NCI-H2171 treated with DMSO at 0.1 percent for 48 hours (cell line): ENCODE measurements at places on chromosomes 3 and 15.
A peak's percentile ranks its signal among the peaks of the same experiment; 100 is the strongest.

DNA sequence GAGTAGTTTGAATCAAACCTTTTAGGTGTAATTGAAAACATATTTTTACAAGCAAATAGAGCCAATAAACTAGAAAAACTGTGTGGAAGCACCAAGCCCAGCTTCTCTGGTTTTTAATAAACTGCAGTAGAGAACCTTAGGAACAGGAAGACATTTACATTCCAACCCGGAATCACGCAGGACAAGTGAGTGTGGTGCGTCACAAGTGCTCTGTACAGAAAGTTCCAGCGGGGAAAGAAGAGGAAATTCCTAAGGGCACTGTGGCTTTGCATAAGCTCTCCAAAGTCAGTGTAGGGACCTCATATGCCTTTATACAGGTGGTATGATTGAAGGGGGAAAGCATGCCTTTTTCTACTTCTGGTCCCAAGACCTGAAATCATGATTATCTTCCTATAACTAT lies 21.6 kb downstream of the COL8A1 start:
- DNase-seq = no peak

DNA sequence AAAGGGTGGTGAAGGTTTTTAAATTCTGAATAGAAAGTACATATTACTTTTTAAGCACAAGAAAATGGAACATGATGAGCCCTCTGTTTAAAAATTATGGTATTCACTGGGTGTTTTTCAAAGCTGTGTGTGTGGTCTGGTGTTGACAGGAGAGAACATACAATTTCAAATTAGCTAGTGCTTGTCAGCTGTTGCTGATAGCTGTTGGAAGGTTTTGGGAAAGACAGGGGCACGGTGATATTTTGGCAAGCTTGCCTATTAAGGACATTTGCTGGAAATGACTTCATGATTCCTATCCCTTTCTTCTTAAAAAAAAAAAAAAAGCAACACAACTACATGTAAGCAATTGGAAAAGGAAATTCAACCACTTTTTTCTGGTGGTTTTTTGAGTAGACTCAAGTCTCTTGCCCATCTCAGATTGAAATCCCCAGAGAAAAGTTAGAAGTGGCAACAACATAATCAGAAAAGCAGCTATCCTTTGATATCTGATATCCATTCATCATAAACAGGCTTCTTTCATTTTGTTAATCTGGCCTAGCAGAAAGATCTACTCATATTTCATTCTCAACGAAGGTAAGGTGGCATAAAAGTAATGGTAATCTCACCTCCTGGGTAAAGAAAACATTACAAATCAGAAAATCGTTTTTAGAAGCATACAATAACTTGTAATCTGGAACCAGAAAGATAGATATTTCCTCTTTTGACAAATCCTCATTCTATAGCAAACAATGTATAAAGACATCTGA lies 130.0 kb downstream of the RBMS3 start:
- peak; percentile 88 for DNase-seq

GRCh38 chr3:11351451-11351850 lies 79.3 kb downstream of the ATG7 start:
- DNase-seq = no peak

GRCh38 chr3:69445498-69445897 lies 59.6 kb upstream of the FRMD4B start:
- DNase-seq = no peak

DNA sequence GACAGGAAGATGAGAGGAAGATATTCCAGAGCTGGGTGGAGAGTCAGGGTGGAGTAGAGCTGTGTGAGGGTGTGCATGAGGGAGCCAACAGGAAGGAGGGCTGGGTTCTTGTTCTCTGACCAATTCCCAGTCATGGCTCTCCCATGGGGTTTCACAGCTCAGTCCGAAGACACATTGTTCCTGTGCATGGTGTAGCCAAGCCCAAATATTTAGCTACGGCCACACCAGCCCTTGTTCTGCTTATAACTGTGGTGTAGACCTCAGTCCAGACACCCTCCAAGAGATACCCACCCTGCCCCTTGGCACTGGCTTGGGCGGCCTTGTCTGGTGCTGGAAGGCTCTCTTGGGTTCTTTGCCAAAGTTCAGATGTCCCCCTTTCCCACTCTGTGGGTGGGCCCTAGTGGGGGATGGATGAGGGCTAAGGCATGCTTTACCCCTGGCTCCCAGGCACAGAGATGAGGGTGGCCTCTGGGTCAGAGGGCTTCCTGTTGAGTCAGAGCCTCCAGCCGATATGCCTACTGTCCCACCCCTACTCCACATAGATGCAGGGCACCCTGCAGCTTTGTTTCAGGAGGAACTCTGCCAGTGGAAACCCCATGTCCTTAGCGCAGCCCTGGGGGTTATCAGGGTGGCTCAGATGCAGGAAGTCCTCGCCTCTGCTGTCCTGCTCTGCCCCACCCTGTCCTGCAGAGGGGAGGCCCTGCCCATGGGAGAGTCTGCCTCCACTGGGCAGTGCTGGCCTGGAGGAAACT lies 271.2 kb upstream of the CTDSPL start:
- no peak for DNase-seq

GRCh38 chr3:127844326-127844942 lies 22.1 kb upstream of the MGLL start:
- no peak for DNase-seq

DNA sequence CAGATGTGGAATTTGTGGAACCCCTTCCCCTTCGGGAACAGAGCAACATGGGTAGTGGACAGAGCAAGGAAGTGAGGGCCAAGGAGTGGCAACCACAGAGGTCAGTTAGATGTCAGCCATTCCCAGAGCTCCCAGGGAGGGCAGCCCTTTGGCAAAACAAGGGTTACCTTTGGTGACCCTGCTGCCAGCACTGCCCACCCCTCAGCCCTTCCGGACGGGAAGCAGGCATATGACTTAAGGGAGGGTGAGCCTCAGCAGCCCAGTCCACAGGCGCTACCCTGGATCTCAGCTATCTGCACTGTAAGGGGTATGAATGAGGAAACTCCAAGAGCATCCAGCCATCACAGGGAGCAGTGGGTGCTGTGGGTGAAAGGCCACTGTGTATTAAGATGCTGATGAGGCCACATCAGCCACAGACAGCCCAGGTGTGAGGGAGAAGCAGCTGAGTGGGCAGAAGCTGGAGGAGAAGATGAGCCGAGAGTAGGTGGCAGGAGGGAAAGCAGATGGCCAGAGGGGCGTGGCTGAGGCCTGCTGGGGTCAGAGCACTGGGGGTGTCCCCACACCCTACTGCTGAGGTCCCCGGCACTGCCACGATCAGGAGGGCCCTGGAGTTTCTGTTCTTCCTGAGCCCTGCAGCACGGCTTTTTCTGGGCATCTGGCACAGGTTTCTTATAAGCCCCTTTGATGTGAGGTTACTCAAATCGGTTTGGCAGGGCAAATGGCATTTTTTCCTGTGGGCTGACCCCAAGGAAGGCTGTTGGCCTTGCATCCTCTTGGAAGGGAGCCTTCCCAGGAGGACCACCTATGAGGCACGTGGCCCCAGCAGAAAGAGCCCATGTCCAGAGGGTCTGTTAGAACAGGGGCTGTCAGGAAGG lies 6.2 kb downstream of the PLA2G4D start:
- no peak for DNase-seq

GRCh38 chr3:77871436-77871835 lies 831.5 kb downstream of the ROBO2 start:
- DNase-seq = no peak

DNA sequence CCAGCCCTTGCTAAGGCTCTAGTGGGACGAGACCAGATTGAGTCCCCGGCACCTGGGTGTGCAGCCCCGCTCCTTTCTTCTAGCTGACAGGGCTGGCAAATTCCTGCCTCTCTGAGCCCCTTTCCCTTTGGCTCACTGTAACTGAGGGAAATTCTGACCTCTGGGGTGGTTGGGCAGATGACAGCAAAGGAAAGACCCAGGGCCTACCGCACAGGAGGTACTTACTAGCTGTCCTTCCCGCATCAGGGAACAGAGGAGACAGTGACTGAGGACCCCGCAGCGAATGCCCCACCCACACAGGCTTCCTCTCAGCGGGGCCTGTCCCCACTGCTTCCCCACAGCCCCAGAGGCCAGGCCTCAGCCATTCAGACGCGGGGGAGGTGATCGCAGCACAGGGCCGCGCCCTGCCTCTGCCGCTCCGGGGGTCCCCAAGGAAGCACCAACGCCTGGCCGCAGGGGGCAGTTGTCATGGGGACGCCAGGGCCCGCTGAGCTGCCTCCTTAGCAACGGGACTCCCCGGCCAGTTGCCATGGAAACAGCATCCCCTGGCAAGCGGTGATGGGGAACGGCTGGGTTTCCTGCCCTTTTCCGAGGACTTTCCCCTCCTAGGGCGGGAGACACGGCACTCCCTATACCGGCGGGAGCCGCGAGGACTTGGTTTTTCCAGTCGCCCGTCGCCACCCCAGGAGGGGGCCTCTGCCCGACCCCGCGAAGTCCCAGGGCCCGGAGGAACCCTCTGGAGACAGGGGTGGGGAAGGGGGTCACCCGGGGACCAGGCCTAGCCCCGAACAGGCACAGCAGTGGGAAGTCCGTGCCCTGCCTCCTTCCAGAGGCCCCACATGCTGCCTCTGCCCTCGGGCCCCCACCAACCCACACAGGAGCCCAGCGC lies 50.1 kb downstream of the HCN4 start:
- no peak for DNase-seq

DNA sequence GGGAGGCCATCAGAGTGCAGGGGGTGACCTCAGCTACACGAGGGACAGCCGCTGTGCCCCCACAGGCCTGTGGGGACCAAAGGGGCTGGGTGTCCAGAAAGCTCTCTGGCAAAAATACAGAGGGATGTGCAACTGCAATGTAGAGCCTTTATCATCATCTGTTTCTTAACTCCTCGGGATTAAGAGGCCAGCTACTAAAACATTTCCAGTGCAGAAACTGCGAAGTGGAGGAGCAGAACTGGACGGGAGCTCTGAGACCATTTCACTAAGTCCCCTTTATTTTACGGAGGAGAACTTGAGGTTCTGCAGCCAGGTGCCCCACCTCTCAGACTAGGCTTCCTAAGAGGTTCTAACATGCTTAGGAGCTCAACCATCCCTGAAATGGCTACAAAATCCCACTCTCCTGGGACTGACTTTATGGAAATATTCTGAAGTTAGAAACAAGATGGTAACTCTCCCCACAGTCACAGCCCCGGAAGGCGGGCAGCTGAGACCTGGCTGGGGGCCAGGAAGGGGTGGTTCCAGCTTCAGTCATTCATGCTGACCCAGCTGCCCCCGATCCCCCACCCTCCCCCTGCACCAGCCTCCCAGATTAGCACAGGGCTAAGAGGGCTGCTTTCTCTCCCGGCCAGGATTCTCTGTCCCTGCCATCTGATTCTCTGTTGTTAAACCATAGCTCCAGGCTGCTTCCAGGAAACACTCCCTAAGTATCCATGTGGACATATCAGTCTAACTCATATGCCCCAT lies 40.3 kb downstream of the UMPS start:
- DNase-seq = no peak

DNA sequence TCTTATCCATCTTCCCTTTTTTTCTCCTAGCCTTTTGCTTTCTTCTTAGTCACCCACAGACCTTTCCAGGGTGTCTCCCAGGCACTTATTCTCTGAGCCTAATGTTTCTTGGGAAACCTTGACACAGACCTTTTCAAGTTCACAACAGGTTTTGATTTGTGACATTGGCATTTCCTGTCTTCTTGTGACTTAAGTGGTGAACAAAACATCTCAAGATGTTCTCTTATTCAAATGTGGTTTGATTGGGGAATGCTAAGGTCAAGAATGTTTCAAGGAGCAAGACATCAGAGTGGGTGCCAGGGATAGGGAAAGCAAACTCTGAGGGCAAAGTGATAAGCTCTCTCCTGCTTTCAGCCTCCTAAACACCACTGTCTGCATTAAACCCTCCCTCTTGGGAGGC lies 68.2 kb upstream of the GSK3B start:
- DNase-seq = no peak

GRCh38 chr3:84960581-84960980 lies 1.8 kb downstream of the CADM2 start:
- no peak for DNase-seq

- no peak for DNase-seq
Measured at GRCh38 chr15:39361497-39361896, 219.4 kb upstream of the THBS1 start.

DNA sequence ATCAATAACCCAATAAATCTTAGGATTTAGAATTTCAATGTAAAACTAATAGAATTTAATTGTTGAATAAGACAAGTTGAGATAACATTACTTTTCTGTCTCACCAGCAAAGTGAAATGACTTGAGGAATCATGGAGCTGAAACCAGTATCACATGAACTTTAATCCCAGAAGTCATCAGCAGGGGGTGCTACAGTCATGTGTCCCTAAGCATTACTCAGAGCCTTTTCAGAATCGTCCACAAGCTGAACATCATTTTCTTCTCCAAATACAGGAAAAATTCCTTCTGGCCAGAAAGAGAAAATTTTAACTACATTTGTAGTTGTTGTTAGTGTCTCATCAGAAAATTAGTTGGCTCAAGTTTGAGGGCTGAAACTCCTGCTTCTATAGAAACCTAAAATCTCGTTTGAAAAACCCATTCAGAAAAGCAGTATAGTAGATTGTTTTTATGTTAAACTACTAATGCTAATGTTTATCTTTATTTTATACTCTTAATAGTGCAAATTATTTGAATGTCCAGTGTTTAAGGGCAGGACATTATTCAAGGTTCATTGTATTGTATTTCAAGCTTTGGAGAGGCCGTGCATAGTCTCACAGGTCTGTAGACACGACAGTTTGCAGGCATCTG lies 384.1 kb downstream of the PLOD2 start:
- peak; percentile 21 for DNase-seq

DNA sequence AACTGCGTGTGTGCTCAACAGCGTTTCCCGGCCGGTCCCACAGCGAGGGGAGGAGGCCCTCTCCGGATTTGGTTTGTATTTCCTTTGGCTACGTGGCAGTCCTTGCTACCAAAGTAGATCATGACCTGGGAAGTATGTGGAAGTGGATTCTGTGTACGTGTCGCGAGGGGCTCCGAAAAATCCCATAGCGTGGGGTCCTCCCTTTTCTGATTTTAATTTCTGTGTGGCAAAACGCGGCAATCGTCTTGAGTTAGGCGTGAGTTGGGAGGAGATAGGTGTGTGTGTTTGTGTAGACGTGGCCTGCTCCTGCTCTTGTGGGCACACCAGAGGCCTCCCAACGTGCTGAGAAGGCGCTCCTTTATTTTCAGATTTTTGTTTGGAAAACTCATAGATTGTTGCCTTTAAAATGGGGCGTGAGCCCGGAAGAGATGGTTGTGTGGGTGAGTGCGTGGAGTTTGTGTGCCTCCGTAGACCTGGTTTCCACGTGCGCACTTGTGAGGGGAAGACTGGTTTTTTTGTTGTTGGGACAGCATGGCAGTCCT lies 1.2 kb downstream of the TRIM71 start:
- DNase-seq = no peak

- DNase-seq = no peak
Measured at GRCh38 chr3:152564459-152564858, 270.5 kb upstream of the P2RY1 start.

DNA sequence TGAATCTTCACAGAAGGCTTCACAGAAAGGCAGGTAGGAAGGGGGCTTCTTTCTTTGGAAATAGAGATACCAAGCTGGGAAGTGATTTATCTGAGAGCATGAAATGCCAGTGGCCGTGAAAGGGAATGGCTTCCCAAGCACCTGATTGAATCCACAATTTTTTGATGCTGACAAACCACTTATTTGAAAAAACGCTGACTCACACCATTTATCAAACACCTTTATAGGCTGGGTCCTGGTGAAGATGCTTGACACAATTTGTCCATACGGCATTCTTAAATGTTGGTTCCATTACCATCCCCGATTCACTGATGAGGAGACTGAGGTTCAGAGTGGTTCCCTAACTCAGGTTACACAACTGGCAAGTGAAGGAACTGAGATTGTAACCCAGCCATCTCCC lies 64.1 kb upstream of the POMGNT2 start:
- DNase-seq = no peak

GRCh38 chr3:170631755-170632488 lies 46.0 kb upstream of the SLC7A14 start:
- DNase-seq = no peak
